Fibroblast of the conjunctiva (primary cell): ENCODE measurements at places on chromosomes 7 and 10.

DNA sequence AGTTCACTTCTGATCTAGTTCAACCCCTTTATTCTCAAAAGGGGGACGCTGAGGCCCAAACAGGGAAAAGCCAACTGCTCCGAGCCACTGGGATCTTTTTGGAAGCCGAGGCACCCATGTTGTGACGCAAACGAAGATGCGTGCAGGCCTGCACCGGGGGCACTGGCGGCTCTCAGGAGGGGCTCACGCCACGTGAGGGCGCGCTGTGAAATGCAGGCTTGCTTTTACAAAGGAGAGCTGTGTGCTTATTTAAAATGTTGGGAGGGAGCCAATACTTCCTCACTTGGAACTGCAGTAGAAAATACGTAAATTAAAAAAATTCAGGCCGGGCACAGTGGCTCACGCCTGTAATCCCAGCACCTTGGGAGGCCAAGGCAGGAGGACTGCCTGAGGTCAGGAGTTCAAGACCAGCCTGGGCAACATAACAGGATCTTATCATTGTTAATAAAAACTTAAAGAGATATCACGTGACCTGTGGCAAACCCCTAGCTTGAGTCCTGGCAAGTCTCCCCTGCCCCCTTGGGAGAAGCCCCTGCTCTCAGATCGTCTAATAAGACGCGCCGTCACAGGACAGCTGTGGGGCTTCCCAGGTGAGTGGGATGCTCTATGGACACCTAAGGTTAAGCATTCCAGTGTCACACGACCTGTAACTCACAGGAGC lies 16.3 kb downstream of the BRI3 start:
- no peak for DNase-seq

DNA sequence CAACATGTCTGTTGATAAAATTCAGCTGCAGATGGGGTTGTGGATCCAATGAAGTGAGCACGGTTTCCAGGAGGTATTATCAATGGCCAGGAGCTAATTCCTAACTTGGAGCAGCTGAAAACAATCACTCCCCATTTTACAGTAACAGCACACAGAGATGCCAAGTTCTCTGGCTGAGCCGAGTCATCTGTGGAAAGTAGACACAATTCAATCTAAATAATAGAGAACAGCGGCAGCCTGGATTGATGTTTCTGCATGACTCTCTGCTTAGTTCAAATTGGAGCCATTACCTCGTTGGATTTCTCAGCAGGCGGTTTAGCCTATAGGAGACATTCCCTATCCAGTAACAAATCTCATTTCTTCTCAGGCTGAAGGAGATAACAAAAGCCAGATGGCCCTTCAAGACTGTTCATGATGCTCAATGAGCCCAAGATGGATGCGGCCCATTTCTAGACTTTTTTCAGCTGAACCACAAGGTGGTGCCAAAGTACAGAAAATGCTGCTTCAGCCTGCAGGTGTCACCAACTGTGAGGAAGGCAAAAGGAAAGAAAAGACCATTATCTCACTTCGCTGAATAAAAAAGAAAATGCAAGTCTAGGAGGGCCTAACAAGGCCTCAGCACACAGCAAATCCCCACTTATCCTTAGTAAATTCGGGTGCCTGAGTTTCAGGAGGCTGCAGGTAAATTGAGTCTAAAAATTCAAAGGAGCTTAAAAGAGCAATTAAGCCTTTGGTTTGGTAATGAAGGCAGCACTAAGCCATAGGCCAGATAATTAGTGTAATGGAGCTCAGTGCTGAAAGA lies 83.7 kb downstream of the SLC16A9 start:
- peak; percentile 82 for DNase-seq

DNA sequence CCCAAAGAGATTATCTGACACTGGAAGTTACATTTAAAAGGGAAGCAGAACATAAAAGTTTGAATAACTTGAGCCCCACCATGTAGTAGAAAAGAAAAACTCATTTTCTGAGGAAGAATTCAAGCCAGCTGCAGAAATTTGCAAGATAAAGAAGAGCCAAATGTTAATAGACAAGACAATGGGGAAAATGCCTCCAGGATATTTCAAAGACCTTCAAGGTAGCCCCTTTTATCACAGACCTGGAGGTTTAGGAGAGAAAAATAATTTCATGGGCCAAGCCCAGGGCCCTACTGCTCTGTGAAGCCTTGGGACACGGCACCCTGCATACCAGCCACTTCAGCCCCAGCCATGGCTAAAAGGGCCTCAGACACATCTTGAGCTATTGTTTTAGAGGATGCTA lies 18.4 kb upstream of the AKR1C1 start:
- DNase-seq, result no peak

GRCh38 chr10:81065474-81065873 lies 527.8 kb downstream of the SH2D4B start:
- no peak for DNase-seq

DNA sequence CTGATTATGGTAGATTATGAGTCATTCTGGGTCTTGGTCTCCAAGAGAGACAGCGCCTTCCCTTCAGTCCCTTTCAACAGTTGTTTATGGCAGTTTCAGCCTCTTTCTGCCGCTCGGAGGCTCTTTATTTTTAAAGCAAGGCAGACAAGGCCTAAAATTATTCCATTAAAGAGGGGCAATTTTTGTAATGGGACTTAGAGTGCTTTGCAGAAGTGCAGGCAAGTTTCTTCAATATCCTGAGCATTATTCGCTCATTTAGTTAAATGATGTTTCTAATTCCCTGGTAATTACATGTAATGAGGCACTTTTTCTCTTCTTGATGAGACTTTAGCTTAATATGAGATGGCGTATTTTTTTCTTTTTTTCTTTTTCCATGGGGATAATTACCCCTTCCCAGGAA lies 33.6 kb downstream of the BUB3 start:
- DNase-seq, result no peak

DNA sequence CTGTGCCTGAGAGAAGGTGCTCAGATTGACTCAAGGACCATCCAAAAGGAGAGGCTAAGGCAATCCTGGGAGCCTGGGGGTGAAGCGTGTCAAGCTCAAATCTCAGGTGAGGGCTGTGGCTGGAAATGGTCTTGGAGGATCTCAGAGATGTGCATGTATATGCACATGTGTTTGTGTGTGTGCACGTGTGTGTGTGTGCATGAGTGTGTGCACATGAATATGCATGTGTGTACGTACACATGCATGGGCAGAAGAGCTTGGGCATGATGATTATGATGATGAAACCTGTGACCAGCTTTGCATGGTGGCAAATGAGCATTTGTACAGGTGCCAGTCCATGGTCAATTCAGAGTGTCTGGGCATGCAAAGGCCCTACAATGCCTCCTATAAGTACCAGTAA lies 326.6 kb downstream of the CXCL12 start:
- no peak for DNase-seq

- no peak for DNase-seq
These were observed 85.8 kb downstream of the PRPF18 start for GRCh38 chr10:13672548-13672947.

DNA sequence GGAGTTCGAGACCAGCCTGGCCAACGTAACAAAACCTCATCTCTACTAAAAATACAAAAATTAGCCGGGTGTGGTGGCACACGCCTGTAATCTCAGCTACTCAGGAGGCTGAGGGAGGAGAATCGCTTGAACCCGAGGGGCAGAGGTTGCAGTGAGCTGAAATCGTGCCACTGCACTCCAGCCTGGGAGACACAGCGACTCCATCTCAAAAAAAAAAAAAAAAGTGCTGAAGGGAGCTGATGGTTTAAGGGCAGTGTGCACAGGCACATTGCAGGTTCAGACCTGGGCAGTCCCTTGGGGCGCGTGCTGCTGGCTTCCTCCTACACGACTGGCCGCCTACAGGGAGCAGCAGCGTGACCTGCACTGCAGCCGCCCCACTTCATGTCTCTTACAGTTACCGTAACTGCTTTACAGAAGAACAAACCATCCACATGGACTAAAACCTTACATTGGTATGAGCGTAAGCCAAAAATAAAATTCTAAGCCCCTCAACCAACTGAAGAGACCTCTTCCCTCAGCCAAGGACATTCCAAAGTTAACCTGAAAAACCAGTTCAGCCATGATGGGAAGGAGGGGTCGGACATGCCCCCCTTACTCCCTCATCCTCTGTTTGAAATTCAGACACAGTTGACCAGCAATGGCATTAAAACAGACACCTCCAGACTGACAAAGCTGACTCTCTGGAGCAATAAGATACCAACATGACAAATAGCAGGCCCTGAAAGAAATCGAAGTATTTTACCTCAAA lies 262.2 kb downstream of the ZMYND11 start:
- no peak for DNase-seq

GRCh38 chr10:23793577-23793976 lies 354.7 kb downstream of the OTUD1 start:
- DNase-seq, result no peak

GRCh38 chr7:44685723-44686122 lies 62.9 kb upstream of the ZMIZ2 start:
- DNase-seq, result no peak

DNA sequence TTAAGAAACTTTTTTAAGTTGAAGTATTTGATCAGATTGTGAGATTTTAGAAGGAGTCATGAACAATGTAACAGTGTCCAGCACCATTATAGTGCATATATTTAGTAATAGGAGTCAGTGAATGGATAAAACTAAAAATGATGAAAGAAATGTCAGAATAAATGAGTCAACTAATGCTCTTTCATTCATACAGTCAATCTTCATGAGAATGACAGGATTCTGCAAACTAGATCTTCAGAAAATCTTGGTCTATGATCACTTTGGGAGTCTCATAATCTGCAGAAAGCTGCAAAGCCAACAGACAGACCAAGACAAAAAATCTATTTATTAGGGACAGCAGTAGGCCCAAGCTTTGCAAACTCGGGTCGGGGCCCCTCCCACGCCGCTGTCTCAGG lies 710 bp downstream of the RNLS start:
- DNase-seq, result no peak

DNA sequence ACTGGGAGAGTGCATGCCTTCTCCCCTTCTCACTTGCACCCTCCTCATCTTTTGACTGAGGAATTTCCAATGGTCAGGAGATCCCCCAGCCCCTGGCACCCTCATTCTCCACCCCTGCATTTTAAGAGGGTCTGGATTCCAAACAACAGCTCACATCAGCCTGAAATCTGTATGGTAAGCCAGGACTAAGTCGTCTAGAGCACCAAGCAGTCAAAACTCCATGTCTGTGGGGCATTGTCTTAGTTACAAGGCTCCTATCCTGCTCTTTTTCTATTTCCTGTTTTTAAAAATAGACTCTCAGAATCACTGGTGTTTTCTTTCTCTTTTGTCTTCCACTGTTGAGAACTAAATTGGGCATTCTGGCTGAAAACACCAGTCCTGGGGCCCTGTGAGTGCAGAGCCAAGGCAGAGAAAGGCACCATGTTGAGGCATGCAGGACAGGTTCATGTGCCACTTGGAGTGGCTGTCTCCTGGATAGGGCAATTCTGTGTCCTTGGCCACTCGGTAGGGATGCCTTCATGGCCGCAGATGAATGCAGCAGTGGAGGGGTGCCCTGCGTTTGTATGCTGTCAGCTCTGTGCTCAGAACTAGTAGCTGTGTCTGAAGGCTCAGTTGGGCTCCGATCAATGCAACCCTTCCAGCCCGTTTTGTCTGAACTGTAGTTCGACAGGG lies 216.6 kb upstream of the YAE1 start:
- no peak for DNase-seq

DNA sequence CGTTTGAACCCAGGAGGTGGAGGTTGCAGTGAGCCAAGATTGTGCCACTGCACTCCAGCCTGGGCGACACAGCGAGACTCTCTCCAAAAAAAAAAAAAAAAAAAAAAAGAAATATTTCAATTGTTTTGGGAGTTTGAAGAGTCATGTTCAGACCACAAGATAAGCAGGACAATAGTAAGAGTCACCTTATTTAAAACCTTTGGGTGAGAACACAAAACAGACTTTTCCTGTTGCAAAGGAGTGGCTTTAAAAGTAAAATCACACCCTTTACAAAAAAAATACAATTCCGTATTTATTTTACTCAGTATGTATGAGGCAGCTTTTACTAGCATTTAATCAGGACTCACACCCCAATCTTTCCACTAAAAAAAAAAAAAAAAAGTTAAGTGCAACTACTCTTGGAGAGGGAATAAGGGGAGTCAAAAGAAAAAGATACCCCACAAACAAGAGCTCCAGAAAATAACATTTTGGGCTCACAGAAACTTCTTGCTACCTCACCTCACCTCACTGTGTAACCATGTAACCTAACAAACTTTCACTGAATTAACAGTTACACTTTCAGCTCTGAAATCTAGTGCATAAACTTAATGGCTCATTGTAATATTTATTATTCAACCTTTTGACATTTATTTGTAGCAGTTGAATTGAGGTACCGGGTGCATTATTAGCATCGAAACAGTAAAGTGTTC lies 11.2 kb downstream of the SKIDA1 start:
- DNase-seq, result no peak

DNA sequence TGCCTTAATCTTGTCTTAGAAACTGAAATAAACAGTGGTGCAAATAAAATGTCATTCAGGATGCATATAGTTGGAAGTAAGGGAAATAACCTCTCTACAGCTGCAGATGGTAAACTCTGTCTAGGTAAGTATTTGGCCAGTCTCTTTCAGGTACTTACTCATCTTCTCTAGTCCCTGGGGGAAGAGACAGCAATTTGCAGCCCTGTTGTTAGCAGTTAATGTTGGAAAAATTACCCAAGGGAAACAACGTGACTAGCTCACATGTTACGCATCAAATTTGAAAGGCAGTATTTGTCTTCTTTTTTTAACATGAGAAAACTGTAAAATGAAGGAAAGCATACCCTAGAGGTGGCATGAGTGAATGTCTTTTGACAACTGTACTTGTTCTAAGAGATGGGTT lies 3.2 kb upstream of the HUS1 start:
- DNase-seq, result no peak

DNA sequence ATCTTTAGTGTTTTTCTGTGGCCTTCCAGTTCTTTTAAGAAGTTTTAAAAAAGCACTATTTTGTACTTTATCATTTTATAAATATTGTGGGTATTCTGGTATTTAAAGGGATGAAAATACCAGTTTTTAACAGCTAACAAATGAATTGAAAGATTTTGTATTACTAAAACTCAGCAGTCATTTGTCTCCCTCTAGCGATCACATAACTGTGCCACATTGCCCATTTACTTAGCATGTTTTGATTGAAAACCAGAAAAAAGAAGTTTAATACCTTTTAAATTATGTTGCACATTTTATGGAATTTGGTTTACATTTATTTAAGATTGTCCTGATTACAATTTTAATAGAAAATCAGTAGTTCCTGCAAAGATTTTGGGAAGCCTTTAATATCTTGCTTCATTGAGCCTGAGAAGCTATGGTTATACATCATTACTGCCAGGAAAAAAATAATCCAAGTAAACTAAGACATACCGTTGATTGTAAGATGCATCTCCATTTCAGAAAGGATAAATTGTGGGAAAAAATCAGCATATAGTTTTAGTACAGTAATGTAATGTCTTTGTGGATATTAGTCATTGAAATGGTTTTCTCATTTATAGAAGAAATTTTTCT lies 34.9 kb downstream of the TAX1BP1 start:
- DNase-seq, result peak; percentile 39
